ENCODE measurements at places on chromosomes 4 and X.
A peak's percentile ranks its signal among the peaks of the same experiment; 100 is the strongest.

GRCh38 chr4:152344001-152344400 lies 191.9 kb downstream of the FBXW7 start:
- DNase-seq: no peak

- no peak for DNase-seq
Observed at GRCh38 chr4:104418286-104418685, 76.4 kb downstream of the CXXC4 start.

GRCh38 chr4:108703370-108703769 lies 53.0 kb downstream of the OSTC start:
- DNase-seq: no peak

GRCh38 chr4:3047464-3048286 lies 26.7 kb downstream of the HTT-AS start:
- peak; percentile 64 for DNase-seq

DNA sequence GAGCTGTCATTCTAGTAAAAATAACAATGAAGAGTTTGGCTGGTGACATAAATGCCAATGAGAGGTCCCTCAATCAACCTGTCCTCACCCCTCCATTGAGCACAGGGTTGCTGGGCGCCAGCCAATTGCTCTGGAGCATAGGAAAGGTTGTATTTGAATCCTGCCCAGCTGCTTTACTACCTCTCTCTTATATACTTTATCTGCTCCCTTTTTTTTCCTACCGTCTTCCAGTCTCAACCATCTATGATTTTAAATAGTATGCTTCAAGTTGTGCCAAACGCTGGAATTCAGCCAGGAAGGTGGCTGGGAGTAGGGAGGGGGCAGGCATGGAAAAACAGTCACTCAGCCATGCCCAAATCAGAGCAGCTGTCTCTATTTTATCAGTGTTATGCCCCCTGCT lies 153.8 kb downstream of the NR3C2 start:
- no peak for DNase-seq

DNA sequence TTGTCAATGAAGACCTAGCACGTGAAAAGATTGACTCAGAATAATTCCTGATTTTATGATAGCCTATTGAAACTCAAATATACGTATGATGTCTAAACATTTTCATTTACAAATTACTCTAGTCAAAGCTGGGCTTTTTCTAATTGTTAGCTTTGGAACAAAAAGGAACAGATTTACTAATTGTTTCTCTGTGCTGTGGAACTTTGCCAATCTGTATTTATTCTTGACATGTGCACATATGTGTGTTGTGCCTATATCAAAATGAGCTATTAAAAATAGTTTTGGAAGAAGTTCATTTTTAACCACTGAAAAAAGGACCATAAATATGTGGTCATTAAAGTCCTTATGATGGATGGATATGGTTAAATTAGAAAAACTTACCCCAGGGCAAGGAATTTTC lies 85.4 kb upstream of the PACRGL start:
- no peak for DNase-seq

DNA sequence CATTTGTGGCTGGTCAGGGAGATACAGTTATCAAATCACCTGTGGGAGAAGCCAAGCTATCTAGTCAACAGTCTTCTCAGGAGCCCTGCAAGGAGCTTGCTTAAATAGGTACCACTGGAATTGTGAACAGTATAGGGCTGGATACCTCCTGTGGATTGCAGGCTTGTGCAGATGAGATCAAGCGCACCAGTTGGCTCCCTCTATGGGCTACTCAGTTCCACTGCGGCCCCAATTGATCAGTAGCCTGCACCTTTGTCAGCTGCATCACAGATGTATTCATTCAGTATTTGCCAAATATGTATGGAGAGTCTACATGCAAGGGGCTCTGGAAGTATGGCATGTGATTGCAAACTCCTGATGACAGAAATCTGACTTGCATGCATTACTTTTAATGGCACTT lies 28.6 kb downstream of the TEX13A start:
- DNase-seq: no peak

GRCh38 chr4:36128689-36129088 lies 115.6 kb downstream of the ARAP2 start:
- DNase-seq: no peak

GRCh38 chr4:140208921-140209320 lies 54.9 kb upstream of the MAML3 start:
- DNase-seq: no peak

GRCh38 chrX:6292599-6292998 lies 63.9 kb upstream of the NLGN4X start:
- DNase-seq: no peak

- DNase-seq: no peak
Observed at GRCh38 chr4:69126024-69126423, 29.8 kb downstream of the UGT2B7 start.

DNA sequence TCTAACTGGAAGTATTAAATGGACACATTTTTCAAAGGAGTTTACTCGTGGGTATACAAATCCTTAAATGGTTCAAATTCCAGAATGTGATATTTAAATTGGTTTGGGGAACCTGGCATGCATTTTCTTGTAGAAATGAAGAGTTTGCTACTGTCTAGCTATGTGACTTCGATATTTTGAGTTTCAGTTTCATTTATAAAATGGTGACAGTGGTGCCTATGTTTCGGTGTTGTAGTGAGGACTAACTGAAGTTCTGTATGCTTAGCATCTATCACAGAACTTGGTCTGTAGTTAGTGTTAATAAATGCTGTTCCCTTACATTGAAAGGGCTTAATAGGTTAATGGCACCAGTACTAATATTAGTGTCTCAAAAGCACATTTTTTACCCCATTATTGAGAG lies 29.4 kb downstream of the TRPC5 start:
- no peak for DNase-seq

GRCh38 chr4:72689923-72690322 lies 120.9 kb upstream of the ADAMTS3 start:
- DNase-seq: no peak

GRCh38 chrX:44785652-44786051 lies 58.2 kb upstream of the DUSP21 start:
- DNase-seq: no peak

DNA sequence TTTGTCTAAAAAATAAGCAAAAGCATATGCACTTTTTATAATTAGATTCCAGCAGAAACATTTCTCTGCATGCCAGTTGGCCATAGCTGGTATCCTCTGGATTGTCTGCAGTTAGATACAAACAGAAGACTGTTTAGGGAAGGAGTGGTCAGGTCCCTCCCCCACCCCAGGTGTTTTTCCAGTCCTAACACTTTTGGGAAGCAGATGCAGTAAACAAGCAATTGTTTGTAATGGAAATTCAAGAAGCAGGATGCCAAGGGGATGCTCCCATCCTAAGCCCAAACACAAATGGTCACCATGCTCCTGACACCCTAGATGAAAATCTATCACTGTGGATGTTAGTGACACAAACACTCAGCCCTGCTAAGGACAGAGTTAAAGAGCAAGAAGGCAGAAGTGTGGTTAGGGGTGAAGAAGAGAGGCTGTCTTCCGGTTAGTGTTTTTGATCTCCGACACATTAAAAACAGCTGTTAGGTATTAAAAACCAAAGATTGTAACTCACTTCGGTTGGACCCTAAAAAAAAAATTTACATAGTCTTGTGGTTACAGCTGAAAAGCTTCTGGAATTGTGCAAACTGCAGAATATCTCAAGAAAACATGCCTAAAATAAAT lies 7.9 kb downstream of the LEF1 start:
- DNase-seq: peak; percentile 38

All from CD4-positive, alpha-beta T cell treated with Interleukin-2 at 100 ng/mL for 4 hours (primary cell).